ENCODE measurements at places on chromosomes 5 and 9. TPM values are rescaled to one million over a fixed set of nuclear protein-coding genes. Genes with fewer than 3 reads are reported as not detected.

DNA sequence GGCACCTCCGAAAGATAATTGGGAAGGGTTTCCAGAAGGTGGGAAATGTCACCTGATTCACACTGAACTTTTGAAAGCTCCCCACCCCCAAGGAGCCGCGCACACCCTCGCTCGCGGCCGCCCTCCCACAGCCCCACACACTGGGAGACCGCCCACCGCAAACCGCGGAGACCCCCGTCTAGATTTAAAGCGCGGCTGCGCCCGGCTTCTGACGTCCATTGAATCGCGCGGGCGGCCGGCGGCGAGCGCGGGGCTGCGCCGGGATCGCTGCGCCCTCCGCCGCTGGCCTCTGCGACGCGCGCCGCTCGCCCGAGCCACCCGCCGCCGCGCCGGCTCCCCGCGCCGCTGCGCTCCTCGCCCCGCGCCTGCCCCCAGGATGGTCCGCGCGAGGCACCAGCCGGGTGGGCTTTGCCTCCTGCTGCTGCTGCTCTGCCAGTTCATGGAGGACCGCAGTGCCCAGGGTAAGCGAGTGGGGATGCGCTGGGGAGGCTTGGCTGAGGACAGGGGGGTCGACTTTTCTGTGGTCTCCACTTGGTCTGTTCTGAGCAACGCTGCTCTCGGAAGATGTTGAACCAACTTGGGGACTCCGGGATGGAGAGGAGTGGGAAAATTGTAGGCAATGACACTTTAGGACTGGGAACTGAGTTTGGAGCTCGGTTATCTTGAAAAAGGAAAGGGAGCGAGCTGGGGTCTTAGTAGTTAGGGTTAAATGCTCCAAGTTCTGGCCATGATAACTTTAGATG lies at the start of gene FST:
TSS of gene FST (plus strand) at position 214 of the 743 bp plus-strand sequence. CDS start at position 377, 163 bp downstream.
- DNase-seq: peak; percentile 6

GRCh38 chr9:100890321-100890720 lies 138.2 kb upstream of the PLPPR1 start:
- no peak for DNase-seq

DNA sequence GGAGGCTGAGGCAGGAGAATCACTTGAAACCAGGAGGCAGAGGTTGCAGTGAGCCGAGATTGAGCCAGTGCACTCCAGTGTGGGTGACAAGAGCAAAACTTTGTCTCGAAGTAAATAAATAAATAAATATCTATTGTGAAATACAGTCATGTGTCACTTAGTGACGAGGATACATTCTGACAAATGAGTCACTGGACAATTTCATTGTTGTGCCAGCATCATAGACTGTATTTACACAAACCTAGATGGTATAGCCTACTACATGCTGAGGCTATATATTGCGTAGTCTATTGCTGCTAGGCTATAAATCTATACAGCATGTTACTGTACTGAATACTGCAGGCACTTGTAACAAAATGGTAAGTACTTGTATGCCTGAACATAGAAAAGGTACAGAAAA lies 61.1 kb upstream of the CCL21 start:
- DNase-seq: no peak

GRCh38 chr9:112121633-112122032 lies 53.5 kb downstream of the SUSD1 start:
- DNase-seq: no peak

- no peak for DNase-seq
Observed at GRCh38 chr9:124102363-124102762, 90.8 kb downstream of the LHX2 start.

DNA sequence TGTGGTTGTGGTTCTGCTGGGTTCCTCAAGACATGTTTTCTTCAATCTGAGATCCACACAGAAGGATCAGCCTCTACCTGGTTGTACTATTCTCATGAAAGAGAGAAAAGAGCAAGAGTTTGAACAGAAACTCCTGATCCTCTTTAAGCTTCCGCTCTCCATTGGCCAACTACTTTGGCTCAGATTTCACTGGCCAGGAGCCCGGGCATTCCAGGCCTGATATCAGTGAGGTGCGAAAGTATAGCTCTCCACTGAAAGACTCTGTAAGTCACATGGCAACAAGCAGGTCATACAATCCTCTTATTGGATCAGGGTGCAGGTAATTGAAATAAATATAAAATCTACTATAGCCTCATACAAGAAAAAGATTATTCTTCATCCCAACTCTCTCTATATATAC lies 920.5 kb downstream of the TLE4 start:
- no peak for DNase-seq

GRCh38 chr5:72177538-72177937 lies 70.3 kb downstream of the MAP1B start:
- no peak for DNase-seq

CHSY3 gene
- polyA plus RNA-seq: not detected
